ENCODE measurements at places on chromosomes 1 and 21.

- DNase-seq: no peak
These were observed 210.0 kb downstream of the SLC45A1 start for GRCh38 chr1:8527941-8528340.

DNA sequence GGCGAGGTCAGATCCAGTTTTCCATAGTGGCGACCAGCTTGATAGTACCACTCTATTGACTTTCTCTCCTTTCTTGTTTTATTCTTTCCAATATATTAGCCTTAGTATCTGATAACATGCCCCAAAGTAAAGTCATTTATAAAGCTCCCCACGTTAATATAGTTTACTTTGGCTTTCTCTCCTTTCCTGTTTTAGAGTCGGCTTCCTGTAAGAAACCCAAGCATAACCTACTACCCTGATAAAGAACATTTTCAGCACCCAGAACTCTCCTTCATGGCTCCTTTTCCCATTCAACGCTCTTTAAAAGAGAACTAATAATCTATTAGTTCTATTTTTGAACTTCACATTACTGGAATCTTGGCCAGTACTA, 23.7 kb downstream of the CD1D start:
- no peak for DNase-seq

GRCh38 chr1:31755850-31756492, 8.2 kb downstream of the ADGRB2 start:
- no peak for DNase-seq

GRCh38 chr1:62401034-62401760, 35.7 kb upstream of the USP1 start:
- DNase-seq: no peak

DNA sequence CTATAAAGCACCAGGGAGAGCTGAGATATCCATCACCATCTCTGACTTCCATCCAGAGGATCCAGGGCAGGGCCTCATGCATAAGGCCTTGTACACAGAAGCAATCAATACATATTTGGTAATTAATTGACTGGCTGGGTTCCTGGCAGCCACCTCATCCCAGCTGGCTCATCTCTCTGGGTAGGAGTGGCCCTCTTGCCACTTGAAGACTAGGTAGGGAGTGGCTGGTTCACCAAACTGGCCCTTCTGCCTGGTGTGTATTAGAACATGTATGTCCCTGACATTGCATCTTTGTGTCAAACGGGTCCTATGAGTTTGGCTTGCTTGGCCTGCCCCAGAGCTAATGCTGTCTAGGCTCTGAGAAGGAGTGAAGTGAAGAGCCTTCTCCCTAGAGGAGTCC, 11.8 kb downstream of the NUAK2 start:
- DNase-seq: no peak

- DNase-seq: no peak
These were observed 51.2 kb downstream of the TPR start for GRCh38 chr1:186323865-186324264.

DNA sequence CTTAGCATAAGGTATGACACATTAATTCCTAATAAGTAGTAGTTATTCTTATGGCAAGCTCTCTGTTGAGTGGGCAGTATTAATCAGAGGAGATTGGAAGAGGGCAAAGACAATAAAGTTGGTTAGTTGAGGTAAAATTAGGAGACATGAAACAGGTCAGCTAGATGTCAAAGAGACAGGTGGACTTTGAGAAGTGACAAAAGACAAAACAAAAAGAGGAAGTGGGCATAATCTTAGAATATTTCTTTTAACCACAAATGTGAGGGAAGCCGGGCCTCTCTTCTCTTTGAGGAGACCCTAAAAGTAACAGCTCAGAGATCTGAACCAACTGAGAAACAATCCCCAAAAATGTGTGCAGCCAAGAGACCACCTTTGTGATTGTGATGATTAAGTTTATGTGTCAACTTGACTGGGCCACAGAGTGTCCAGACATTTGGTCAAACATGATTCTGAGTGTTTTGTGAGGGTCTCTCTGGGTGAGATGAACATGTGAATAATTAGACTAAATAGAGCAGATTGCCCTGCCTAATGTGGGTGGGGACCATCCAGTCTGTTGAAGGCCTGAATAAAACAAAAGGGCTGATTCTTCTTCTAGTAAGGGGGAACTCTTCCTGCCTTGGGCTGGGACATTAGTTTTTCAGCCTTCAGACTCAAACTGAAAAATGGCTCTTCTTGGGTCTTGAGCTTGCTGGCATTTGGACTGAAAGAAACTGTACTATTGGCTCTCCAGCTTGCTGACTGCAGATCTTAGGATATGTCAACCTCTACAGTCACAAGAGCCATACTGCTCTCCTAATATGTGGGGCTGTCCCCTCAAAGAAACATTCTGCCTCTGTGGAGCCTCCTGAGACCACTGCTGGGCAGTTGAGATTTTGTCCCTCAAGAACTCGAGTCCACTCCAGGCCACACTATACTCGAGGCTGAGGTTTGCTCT, 40.0 kb downstream of the FCRL5 start:
- DNase-seq: no peak

- peak; percentile 2 for DNase-seq
These were observed 402 bp downstream of the C21orf58 start for GRCh38 chr21:46323227-46323709.

GRCh38 chr1:107318932-107319331, 178.1 kb downstream of the NTNG1 start:
- DNase-seq: no peak

- DNase-seq: peak; percentile 38
These were observed 31.0 kb upstream of the IL19 start for GRCh38 chr1:206739411-206740076.

DNA sequence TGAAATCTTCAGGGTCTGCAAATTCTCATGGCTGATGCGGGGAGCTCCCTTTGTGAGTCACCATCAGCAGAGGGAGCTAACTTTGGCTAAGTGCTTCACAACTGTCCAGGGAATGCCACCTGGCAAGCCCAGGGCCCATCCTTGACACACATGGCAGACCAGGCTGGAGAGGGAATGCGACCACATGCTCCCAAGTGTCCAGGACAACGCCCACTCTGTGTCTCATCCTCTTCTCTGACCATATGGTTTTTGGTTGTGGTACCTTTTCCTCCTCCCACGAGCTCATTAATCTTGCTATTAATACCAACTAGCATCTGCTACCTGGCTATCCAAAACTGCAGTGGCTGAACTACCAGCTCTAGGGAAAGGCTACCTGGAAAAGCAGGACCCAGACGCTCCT, 37.1 kb upstream of the CLSTN1 start:
- no peak for DNase-seq

- no peak for DNase-seq
These were observed 6.8 kb downstream of the AKIRIN1 start for GRCh38 chr1:38997901-38998190.

DNA sequence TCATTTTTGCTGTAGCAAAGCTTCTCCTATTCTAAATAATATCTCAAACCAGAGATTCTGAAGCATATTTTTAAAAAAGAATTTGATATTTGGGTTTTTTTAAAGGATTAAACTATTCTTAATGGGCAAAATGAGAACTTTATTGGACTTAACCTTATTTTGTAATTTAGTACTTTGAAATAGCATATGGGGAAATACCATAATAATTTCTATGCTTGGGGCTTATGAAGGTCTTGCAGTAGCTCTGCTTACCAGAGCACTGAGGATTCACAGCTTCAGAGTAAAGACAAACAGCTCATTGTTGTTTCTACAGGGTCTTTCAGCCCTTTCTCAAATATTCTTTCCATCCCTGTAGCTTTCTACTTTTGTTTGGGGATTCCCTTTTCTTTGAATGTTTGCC, 111.2 kb upstream of the ZNF648 start:
- no peak for DNase-seq

GRCh38 chr1:9251501-9251900, 16.9 kb downstream of the H6PD start:
- no peak for DNase-seq

- no peak for DNase-seq
These were observed 35.6 kb downstream of the SNAP47 start for GRCh38 chr1:227770812-227771211.

- no peak for DNase-seq
These were observed 1.2 kb upstream of the PSMB2 start for GRCh38 chr1:35642471-35642955.

GRCh38 chr21:22679207-22679606, 1681.0 kb downstream of the NCAM2 start:
- no peak for DNase-seq
